GM23338 (cell line): ENCODE measurements at places on chromosomes 1 and 21. TPM values are rescaled to one million over a fixed set of nuclear protein-coding genes. Genes with fewer than 3 reads are reported as not detected.

RNF186 gene
- not detected in 2 replicates for total RNA-seq

HS2ST1 gene
- total RNA-seq = 17.1 and 19.5 TPM in 2 replicates

HENMT1 gene
- 7.0 and 9.7 TPM in 2 replicates for total RNA-seq

KRTAP12-2 gene
- total RNA-seq = not detected in 2 replicates

KLHDC9 gene
- 5.6 and 6.3 TPM in 2 replicates for total RNA-seq

OR14C36 gene
- not detected in 2 replicates for total RNA-seq

RAB7B gene
- not detected in 2 replicates for total RNA-seq

TAF5L gene
- 12.9 and 17.6 TPM in 2 replicates for total RNA-seq

MEAF6 gene
- total RNA-seq = 58.9 and 64.5 TPM in 2 replicates

MYBPH gene
- not detected in 2 replicates for total RNA-seq

NPPB gene
- not detected in 2 replicates for total RNA-seq

KCNA3 gene
- 3.0 and 4.2 TPM in 2 replicates for total RNA-seq

FH gene
- 66.3 and 69.8 TPM in 2 replicates for total RNA-seq

GPR89B gene
- 25.7 and 27.7 TPM in 2 replicates for total RNA-seq

SH2D5 gene
- 24.8 and 29.2 TPM in 2 replicates for total RNA-seq

RIMS3 gene
- 19.7 and 27.2 TPM in 2 replicates for total RNA-seq

CATSPER4 gene
- total RNA-seq = not detected in 2 replicates

TMCO2 gene
- not detected in 2 replicates for total RNA-seq

PPM1J gene
- total RNA-seq = 12.7 and 22.4 TPM in 2 replicates

DCST2 gene
- not detected in 2 replicates for total RNA-seq

MCOLN3 gene
- 4.4 and 7.2 TPM in 2 replicates for total RNA-seq

RNF207 gene
- 1.5 and 2.9 TPM in 2 replicates for total RNA-seq

NTNG1 gene
- total RNA-seq = 9.1 and 10.3 TPM in 2 replicates

MOB3C gene
- 6.2 and 6.3 TPM in 2 replicates for total RNA-seq

ALPL gene
- 166 and 187 TPM in 2 replicates for total RNA-seq

CTTNBP2NL gene
- total RNA-seq = 13.3 and 18.5 TPM in 2 replicates

ZNF593OS gene
- not detected in 2 replicates for total RNA-seq

ATF3 gene
- 17.2 and 19.3 TPM in 2 replicates for total RNA-seq

LGR6 gene
- total RNA-seq = 0.58 and 0.66 TPM in 2 replicates

GCSAML gene
- total RNA-seq = not detected in 2 replicates

FMOD gene
- total RNA-seq = 0.31 and 1.3 TPM in 2 replicates

AMPD1 gene
- total RNA-seq = not detected in 2 replicates

C1QTNF12 gene
- total RNA-seq = 3.0 and 4.1 TPM in 2 replicates

ZBTB8OS gene
- total RNA-seq = 22.0 and 67.8 TPM in 2 replicates

DDX20 gene
- total RNA-seq = 38.3 and 54.4 TPM in 2 replicates

KLHDC8A gene
- total RNA-seq = 2.4 and 2.8 TPM in 2 replicates

PCSK9 gene
- 275 and 327 TPM in 2 replicates for total RNA-seq

C1orf115 gene
- 6.0 and 6.1 TPM in 2 replicates for total RNA-seq

ADAMTS5 gene
- total RNA-seq = 0.21 and 0.47 TPM in 2 replicates

SLC16A4 gene
- 0.50 and 0.94 TPM in 2 replicates for total RNA-seq

LRRC38 gene
- total RNA-seq = 0.17 TPM in 1 of 2 replicates, not detected in the other

LCE3D gene
- total RNA-seq = not detected in 2 replicates

MYOG gene
- not detected in 2 replicates for total RNA-seq
